KG1 (cell line): ENCODE measurements at places on chromosomes 1 and 21.

DNA sequence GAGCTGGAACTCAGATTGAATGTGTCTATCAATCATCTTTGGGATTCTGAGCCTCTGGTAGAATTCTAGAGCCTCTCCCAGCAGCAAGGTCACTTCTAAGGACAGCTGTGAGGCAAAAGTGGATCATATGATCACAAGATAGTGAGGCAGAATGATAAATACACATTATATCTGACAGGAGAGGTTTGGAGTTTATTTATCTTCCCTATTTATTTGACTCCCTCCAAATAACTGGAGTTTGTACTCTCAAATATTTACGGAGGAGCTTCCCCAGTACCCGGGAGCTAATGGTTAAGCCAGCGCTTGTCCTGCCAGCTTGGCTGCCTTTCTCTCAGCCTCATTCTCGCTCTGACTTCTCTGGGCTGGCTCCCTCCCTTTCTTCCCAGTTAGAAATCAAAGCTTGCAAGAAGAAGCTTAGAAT lies 2.3 kb downstream of the HMGCS2 start:
- no peak for DNase-seq

GRCh38 chr21:45800339-45801080 lies 157.0 kb downstream of the PCBP3 start:
- DNase-seq = no peak

DNA sequence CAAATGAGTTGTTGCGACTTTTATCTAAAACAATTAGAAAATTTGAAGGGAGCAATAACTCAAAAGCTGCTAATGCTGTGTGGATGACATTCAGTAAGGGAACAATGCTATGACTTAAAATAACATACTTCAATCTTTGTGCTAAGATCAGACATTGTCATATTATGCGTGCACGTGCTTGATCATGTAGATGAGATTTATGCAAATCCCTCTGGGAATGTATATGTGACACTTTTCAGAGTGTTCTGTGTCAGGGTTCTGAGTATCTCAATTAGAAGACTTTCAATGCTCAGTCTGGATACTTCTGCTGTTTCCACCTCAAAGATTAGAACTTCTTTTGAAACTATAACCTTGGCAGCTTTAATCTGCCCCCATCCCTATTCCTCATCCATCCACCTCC lies 18.6 kb upstream of the POU2F1 start:
- no peak for DNase-seq

GRCh38 chr1:209564849-209565248 lies 18.7 kb upstream of the CAMK1G start:
- DNase-seq = no peak

- no peak for DNase-seq
Measured at GRCh38 chr21:32597205-32597604, 11.9 kb upstream of the TCP10L start.

DNA sequence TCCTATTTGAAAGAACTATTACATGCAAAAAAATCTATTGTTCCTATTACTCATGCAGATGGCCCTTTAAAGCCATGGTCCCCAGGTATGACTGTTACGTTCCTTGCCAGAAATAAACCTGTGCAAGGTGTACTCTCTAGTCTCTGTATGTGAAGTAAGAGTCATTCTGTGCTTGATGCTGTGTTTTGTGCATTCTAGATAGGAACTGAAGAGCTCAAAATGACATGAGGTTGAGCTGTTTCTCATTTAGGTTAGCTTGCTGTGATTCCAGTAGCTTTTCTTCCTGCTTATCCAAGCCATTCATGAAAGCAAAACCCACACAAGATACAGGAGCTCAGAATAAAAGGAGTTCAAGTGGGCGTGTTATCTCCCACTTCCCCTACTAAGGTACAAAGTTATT lies 64.3 kb upstream of the ZNF326 start:
- DNase-seq = no peak

DNA sequence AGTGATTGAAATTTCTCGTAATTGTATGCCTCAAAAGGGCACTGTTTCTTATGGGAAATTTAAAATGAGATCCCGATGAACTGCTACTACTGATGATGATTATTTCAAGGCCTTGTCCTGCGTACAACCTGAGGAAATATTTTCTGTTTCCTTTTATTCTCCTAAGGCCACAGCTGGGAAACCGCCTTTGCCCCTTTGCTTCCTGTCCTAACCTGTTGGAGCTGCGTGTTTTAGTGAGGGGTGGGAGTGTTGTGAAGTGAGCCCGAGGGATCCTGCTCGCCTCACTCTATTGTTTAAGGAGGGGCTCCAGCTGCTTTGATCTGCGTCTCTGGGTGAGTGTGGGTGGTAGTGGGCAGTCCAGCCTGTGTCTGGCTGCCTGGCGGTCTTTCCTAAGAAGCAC lies 14.4 kb downstream of the LAMC2 start:
- no peak for DNase-seq

DNA sequence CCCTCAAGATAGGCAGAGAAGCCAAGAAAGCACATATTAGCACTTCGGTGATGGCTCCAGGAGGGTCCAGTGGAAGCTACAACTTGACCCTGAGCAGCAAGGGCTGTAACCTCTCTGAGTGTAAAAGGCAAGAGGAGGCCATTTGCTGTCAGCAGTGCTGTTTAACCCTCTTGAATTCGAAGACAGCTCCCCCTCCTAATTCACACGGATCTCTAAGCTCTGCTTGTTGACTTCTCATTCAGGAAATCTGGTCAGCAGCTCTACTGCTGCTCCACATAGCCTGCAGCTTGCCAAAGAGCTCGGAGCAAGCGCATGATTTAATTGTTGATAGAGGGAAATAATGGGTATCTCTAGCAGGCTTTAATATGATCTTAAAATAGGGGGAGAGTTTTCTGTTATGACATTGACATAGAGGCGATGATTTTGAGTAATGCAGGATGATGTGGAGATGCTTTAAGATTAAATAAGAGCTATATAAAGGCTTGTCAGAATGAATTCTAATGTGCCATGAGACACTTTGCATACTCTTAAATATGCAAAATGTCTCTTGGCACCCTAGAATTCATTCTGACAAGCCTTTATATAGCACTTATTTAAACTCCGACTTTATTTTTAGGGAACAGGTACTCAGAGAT lies 79.4 kb upstream of the USH2A start:
- no peak for DNase-seq

DNA sequence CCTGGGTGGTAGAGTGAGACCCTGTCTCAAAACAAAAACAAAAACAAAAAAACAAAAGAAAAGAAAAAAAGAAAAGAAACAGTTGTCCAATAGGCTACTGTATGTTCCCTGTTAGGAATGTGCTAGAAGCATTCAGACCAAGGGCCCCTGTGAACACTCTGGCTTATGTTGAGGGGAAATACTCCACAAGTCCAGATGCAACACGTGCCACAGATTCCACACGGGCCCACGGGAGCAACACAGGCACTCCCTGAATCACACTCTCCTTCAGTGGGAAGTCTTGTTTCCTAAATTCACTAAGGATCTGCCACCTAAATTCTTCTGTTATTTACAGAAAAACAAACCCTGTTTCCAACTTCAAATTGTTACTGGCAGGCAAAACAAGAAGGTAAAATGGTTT lies 291.1 kb downstream of the PCP4 start:
- no peak for DNase-seq
